ENCODE measurements at places on chromosomes 6 and 20.

DNA sequence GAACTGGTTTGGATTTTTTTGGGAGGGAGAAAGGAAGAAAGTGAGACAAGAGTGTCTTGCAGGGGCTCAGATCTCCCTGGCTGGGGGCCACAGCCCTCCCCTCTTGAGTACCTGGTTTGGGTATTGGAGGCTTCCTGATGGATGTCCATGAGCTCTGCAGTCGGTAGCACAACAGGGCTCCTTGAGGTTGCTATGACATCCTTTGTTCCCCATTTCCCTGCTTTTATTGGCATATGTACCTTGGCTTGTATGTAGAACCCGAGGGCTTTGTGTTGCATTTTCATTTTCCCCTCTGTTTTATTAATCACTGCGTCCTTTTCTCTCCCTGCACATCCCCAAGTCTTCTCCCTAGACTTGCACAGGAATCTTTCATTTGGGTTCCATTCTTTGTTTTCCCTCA, 355.5 kb upstream of the TSHZ2 start:
- no peak for DNase-seq

GRCh38 chr6:4463236-4463635, 313.0 kb upstream of the CDYL start:
- DNase-seq: no peak

GRCh38 chr20:44389871-44390270, 34.4 kb downstream of the HNF4A start:
- no peak for DNase-seq

DNA sequence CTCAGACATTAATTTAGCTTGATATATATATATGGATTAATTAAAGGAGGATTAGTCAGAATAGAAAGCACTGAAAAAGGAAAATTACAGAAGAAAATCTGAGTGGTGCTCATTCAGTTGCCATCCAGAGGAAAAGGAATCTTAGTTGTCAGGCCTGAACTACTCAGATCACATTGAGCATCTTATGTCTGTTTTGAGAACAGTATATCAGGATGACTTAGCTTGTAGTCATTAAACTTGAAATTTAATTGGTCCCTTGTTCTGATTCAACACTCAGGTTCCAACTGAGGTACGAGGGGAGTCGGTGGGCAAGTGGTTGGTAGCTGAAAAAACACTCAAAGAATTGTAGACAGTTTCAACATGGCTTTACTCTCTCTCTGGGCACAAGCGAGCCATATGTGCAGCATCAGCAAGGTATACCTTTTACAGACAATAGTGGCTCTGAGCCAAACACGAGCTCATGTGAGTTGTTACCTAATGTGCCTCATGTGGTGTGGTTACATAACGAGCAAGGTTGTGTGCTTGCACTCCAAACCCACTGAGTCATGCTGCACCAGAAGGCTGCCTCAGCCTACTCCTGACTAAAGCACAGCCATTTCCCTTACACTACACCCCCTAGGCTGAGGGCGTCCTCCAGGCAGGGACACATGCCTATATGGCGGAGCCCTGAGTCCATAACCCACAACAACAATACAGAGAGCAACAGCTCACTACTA, 73.0 kb upstream of the HMGN3 start:
- DNase-seq: no peak

- no peak for DNase-seq
These were observed 73.0 kb downstream of the SLX4IP start for GRCh38 chr20:10508060-10508459.

- DNase-seq: no peak
These were observed 26.3 kb upstream of the PLCG1 start for GRCh38 chr20:41110930-41111577.

- no peak for DNase-seq
These were observed 50.1 kb upstream of the INSM1 start for GRCh38 chr20:20317621-20318364.

- no peak for DNase-seq
These were observed 8.1 kb downstream of the CTSA start for GRCh38 chr20:45899046-45899835.

DNA sequence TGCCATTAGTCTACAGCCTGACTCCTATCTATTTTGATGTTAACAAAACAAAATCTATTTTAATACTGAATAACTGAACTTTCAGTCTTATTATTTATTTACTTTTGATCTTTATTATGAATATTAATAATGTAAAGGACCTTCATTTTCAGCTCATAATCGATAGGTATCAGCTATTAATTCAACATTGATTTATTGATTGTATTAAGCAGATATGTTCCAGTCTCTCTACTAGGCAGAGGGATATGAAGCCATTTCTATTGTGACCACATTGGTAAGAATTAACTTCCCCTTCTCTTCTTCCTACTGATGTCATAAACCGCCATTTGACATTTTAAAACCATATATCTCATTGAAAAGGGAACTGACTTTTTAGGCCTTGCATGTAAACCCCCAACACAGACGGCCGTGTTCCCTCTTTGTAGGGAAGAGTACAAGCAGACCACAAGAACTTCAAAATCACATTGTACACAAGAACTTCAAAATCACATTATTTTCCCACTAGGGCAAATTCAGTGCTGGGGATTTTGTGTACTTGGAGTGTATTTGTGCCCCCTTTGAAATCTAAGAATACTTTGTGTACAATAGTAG, 69.5 kb upstream of the FABP7 start:
- no peak for DNase-seq

GRCh38 chr6:44926556-44926955, 401.6 kb upstream of the RUNX2 start:
- no peak for DNase-seq

- no peak for DNase-seq
These were observed 28.8 kb upstream of the GNRH2 start for GRCh38 chr20:3014662-3015061.

DNA sequence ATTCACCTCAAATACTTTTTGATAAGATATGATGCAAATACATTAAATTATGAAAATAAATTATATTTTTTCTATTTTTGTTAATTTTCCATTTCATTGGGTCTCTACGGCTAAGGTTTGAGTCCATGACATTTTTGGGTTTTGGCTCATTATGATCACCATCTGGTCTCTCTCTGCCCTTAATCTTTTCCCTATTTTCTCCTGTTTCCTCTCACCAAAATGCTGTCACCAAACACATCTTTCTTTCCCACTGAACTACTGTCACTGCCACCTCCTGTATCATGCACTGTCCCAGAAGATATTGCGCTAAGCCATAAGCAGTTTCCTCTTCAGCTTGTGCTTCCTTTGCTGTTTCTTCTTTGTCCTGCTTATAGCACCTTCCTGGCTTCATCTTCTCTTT, 42.0 kb upstream of the OGFRL1 start:
- DNase-seq: no peak

DNA sequence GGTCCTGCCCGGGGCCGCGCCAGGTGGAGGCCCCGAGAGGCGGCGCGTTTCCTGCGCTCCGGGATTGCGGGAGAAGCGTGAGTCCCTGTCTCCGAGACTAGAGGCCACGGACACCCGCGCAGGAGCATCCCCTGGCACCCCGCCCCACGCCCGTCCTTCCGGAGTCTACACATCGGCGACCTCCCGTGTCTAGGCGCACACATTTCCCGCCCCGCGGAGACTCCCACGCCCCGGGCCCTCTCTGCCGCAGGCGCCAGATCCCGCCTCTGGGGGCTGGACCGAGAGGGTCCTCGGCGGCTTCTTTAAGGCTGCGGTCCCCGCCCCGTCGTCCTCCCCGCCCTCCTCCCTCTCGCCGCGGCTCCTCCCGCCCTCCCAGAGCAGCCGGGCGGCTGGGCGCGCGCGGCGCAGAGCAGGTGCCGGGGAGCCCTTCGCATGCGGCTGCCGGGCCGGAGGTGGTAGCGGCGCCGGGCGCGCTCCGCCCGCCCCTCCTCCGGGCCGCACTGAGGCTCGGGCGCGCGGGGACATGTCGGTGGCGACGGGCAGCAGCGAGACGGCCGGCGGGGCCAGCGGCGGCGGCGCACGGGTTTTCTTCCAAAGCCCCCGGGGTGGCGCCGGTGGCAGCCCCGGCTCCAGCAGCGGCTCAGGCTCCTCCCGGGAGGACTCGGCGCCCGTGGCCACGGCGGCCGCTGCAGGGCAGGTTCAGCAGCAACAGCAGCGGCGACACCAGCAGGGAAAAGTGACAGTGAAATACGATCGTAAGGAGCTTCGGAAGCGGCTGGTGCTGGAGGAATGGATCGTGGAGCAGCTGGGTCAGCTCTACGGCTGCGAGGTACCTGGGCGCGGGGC, at the start of gene PPP1R14C:
PPP1R14C (plus strand) TSS at position 375 of the 846 bp plus-strand sequence; CDS start at position 524, 149 bp downstream.
- DNase-seq: no peak

Data from kidney capillary endothelial cell (primary cell).